Stimulated activated CD4-positive, alpha-beta T cell treated with anti-CD3 and anti-CD28 coated beads, Interleukin-15, amount 100 ng/mL, for 1 hour (primary cell): ENCODE measurements at places on chromosomes 2 and 18.

- DNase-seq: no peak
Measured at GRCh38 chr18:48600456-48601090, 61.7 kb downstream of the CTIF start.

DNA sequence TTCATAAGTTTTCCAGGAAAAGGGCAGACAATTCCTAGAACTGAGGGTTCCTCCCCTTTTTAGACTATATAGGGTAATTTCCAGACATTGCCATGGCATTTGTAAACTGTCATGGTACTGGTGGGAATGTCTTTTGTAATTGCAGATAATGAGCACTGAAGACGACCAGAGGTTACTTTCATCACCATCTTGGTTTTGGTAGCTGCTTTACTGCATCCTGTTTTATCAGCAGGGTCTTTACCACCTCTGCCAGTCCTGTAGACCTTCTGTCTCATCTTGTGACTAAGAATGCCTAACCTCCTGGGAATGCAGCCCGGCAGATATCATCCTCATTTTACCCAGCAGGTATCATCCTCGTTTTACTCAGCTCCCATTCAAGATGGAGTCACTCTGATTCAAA lies 583.9 kb upstream of the KLHL29 start:
- no peak for DNase-seq

DNA sequence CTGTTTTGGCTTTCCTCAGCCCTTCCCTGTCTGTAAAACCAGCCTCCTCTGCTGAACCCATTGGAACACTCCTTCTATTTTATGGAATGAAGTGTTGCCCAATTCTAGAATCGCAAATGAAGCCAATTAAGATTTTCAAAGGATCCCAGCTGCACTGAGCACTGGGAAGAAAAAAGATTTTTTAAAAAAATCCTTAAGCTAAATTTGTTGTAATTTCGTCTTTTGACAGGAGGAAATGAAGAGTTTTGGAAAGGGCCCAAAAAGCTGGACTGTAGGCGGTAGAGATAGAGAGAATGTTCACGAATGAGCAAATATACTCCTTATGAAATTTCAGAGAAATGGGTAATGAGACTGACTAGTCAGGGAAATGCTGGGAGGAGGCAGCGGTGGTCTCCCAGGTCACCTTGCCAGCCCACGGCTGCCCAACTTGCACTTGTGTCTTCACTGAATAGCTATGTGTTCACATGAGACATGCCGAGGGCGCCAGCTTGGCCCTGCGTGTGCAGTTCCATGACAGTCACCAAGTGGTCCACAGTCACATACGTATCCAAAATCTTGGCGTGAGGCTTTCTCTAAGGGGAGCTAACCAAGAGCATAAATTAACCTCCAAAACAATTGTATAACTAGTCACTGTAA lies 69.9 kb downstream of the SGPP2 start:
- no peak for DNase-seq

- DNase-seq: no peak
Measured at GRCh38 chr2:210839034-210839433, 282.6 kb downstream of the CPS1 start.

DNA sequence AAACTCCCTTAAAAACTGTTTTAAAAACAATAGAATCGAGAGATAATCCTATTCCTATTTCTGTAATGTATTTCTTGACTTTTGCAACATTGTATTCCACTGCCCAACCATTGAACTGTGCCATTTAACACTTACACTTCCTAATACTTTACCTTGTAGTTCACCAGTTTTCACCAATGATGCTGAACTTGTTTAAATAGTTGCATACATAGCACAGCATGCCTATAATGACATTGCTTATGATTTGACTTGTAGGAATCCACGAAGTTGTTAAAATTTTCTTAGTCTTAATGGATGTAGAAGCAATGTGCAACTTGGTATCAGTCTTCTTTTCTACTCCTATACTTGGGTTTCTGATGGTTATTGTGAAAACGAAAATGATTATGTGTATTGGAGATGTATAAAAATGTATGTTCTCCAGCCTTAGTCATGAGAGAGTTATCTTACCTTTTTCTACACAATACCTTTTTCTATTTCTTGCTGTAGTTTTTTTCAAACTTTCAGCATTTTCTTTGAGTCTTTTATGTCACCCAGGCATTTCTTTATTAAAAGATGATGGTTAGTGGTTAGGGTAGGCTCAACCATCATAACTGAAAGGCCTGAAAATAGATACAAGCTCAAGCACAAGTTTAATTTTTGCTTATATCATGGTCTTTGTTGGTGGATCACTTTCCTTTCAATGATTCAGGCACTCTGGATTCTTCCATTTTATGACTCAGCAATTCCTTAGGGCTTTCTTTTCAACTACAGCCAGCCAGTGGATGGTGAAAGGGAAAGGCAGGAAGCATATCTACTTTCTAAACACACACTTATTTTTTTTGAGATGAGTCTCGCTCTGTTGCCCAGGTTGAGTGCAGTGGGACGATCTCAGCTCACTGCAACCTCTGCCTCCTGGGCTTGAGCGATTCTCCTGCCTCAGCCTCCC lies 9.4 kb downstream of the GPD2 start:
- DNase-seq: no peak

- no peak for DNase-seq
Measured at GRCh38 chr2:191917430-191917881, 70.6 kb upstream of the CAVIN2 start.

- no peak for DNase-seq
Measured at GRCh38 chr2:164542581-164543021, 78.7 kb downstream of the GRB14 start.

GRCh38 chr2:84280873-84281272 lies 178.2 kb downstream of the SUCLG1 start:
- no peak for DNase-seq

DNA sequence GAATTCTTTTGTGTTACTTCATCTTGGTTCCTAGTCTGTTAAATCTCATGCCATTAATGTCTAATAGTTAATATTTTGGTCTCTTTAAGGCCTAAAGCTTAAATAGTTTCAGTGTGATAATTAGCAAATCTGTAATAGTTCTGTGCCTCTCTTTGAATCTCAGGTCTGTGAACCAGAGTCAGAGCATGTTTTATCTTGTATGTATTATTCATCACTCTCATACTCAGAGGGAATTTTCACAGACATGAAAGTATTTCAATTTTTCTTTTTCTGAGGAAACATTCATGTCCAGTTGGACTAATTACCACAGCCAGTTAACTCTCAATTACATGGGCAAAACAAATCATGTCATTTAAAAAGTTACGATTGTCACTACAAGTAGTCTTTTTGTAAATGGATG lies 931.9 kb upstream of the SLC39A10 start:
- DNase-seq: no peak

GRCh38 chr2:220930271-220931076 lies 641.6 kb downstream of the EPHA4 start:
- no peak for DNase-seq

GRCh38 chr18:5251117-5251516 lies 44.4 kb downstream of the ZBTB14 start:
- DNase-seq: no peak

DNA sequence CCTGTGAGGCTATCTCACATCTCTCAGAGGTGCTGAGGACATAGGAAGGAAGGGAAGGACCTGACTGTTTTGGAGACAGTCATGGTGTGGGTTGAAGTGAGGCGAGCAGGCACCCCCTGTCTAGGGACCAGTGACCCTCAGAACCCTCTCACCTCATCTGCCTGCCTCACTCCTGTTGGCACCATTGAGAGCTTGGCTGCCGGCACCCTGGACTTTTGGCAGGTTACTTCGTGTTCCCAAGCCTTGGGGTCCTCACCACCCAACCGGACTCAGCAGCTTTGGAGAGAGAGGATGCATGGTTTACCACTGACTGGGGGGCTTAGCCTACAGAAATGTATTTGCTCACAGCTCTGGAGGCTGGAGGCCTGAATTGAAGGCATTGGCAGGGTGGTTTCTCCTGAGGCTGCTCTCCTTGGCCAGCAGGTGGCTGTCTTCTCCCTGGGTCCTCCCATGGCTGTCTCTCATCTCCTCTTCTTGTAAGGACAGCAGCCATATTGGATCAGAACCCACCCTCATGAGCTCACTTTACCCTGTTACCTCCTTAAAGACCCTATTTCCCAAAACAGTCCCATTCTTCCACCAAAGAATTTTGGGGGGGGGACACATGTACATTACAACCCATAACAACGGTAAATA lies 142.0 kb downstream of the TSN start:
- DNase-seq: no peak

DNA sequence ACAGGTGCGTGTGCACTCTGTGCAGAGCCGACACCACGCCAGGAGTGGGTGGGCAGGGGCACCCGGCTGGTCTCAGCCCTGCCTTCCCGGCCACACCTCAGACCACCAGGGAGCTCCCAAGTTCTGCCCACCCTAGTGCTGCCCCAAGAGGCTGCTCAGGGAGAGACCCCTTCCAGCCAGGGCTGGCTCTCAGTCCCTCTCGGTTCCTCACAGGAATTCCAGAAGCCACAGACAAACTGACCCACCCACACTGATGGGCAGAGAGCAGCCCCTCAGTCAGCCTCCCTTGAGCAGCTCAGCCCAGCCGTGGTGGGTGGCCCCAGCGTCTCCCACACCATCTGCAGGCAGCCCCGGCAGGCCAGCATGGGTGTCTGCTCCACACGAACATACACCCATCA lies 33.8 kb downstream of the GPC1 start:
- DNase-seq: no peak

DNA sequence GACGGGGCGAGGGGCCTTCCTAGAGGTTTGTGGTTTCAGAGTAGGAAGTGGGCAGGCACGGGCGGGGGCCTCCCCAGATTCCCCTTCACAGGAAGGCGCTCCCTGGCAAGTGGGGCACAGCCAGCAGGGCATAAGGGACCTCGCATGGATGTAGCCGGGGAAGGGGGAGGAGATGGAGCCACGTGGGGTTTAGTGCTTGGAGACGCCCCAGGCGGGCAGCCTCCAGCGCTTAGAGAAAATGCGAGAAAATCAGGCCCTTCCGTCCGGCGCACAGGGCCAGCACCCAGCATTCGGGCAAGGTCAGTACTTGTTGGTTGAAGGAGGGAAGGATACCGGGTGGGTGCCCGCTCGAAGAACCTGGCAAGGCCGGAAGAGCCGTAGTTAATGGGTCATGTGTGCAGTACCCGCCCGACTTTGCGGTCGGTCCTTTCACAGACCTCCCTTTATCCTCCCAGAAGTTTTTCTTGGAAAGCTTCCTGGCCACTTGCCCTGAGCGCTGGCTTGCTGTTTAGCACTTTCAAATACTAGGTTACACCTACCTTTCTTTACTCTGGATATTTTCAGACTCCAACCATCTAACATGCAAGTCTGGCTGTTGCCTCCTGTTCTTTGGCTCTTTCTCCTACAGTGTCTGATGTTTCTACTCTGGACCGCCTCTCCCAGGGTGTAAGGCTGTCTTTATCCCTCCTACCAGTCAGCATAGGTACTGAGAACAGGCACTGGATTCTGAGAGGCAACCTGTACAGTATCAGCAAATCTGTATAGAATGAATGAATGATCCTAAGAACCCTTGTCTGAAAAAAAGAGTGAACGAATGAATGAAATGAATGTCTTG lies 78.1 kb downstream of the CIB4 start:
- no peak for DNase-seq

DNA sequence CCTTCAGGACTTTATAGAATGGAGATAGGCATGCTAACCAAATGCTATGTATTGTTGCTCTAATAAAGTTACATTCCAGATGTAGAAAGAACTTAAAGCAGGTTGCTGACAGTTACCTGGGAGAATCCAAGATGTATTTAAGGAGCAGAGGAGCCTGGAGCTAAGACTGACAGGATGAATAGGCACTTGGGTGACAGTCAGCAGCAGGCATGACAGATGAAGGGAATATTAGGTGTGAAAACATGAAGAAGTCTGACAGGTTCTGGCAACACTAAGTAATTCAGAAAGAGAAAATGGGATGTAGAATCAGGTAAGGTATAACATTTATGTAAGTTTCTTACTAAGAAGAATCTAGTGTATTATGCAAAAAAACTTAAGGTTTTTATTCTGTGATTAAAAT lies 232.0 kb downstream of the DSC3 start:
- no peak for DNase-seq

DNA sequence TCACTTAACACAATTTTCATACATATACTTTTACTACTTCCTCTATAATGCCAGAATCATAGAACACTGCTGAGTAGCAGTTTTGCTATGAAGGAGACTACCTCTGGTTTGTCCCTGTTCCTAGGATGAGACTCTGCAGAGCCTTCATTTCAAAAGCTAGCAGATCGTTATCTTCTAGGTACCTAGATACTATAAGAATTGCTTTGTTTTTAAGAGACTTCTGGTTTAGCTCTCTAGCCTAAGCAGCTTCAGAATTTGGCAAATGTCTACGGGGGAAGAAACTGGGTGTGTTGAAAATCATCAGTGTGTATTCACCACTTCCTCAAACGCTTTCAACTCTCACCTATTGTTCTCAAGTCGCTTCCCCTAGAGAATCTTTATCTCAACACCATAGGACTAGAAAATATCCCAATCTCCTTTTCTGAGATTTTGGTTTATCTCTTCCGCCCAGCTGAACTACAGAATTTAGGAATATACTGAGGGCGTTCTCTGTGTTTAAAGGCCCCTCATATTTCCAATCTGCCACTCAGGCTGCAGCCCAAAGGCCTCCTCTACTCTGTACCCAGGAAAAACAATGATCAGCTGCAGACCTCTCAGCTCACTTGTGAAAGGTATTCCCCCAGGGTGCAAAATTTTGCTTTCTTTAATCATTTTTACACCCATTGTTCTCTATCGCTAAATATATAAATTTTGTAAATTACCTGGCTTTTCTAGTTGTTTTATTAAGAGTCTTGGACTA lies 28.7 kb downstream of the SMAD2 start:
- DNase-seq: no peak

GRCh38 chr2:109507217-109507616 lies 106.5 kb downstream of the SEPTIN10 start:
- no peak for DNase-seq

GRCh38 chr18:76451396-76452331 lies 43.4 kb downstream of the ZNF516 start:
- DNase-seq: no peak

DNA sequence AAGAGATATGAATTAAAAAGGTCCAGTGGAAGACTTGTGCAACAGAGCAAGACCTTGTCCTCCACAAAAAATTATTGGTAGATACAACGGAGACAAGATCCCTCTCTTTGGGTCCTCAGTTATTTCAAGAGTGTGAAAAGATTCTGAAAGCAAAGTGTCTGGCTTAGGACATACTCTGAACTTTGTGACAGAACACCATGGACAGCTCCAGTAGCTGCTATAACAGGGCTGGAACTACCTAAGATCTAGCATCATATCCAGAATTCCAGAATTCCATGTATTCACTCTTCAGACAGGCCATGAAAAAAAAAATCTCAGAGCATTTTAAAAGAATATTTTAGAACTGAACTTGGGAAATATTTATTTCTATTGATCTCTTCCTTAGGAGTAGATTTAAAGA lies 74.8 kb upstream of the ZBTB14 start:
- DNase-seq: no peak

DNA sequence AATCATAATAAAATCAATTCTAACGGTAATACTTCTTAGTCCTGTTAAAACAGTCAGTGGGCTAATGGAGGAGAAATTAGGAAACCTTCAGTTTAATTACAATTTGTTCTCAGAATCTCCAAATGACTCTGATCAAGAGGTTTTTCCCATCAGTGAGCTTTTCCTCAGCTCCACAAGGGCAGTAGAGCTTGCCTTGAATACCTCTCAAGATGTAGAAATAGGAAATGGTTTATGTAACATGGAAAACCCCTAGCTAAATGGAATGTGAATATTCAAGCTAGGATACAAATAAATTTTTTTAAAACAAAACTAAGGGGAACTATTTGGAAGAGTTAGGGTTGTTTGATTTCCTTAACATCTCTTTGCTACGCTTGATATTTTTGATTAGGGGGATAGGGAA lies 87.5 kb downstream of the PLEKHM3 start:
- no peak for DNase-seq
